ENCODE measurements at places on chromosomes 2 and 18. TPM values are rescaled to one million over a fixed set of nuclear protein-coding genes. Genes with fewer than 3 reads are reported as not detected.

ANKRD30BL gene
- total RNA-seq: not detected

SRBD1 gene
- total RNA-seq: 13.7 TPM

HMSD gene
- total RNA-seq: not detected

ABCG5 gene
- total RNA-seq: not detected

STARD6 gene
- total RNA-seq: not detected

GTF3C2 gene
- 43.8 TPM for total RNA-seq

ACTR2 gene
- 161 TPM for total RNA-seq

MFSD2B gene
- not detected for total RNA-seq

LINC00305 gene
- 2.6 TPM for total RNA-seq

ITGAV gene
- 227 TPM for total RNA-seq

All from glomerular endothelial cell (primary cell).